ENCODE measurements at places on chromosomes 11 and 22. TPM values are rescaled to one million over a fixed set of nuclear protein-coding genes. Genes with fewer than 3 reads are reported as not detected.

PRPF19 gene
- total RNA-seq: 51.5 TPM

GRCh38 chr11:9573775-9574621 is 528 bp downstream of the WEE1 start:
- no peaks in the 10 kb centered on the region for H3K27me3 ChIP-seq
- no peaks in the 10 kb centered on the region for H3K36me3 ChIP-seq
- peak overlapping the region; percentile 84 for H3K4me3 ChIP-seq
- no peak for DNase-seq

- no peaks in the 10 kb centered on the region for H3K36me3 ChIP-seq
- no peaks in the 10 kb centered on the region for H3K27me3 ChIP-seq
- no peaks in the 10 kb centered on the region for H3K4me1 ChIP-seq
- DNase-seq: no peak
- H3K4me3 ChIP-seq: no peak overlapping the region
- no peak overlapping the region for H3K27ac ChIP-seq
Observed at GRCh38 chr11:91433284-91434010, 791.2 kb upstream of the FAT3 start.

DNA sequence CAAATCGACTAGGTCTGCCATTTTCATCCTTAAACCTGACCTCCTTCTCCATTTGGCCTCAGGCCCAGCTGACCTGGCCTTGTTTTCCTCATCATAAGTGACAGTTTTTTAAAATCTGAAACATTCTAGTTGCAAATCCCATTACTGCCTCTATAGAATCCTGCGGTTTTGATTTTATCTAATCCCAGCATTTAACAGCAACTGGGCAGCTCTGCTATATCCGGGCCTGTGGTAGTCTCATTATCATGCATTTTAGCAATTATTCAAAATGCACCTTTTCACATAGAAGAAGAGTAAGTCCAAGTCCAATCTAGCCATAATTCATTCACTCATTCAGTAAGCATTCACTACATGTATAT is 28.6 kb upstream of the BIRC3 start:
- no peak for DNase-seq
- H3K4me1 ChIP-seq: peaks cover 23% of the 10 kb centered on the region
- H3K36me3 ChIP-seq: no peaks in the 10 kb centered on the region
- no peaks in the 10 kb centered on the region for H3K27me3 ChIP-seq

MRGPRX4 gene
- not detected for total RNA-seq

CABP4 gene
- 0.52 TPM for total RNA-seq

DNA sequence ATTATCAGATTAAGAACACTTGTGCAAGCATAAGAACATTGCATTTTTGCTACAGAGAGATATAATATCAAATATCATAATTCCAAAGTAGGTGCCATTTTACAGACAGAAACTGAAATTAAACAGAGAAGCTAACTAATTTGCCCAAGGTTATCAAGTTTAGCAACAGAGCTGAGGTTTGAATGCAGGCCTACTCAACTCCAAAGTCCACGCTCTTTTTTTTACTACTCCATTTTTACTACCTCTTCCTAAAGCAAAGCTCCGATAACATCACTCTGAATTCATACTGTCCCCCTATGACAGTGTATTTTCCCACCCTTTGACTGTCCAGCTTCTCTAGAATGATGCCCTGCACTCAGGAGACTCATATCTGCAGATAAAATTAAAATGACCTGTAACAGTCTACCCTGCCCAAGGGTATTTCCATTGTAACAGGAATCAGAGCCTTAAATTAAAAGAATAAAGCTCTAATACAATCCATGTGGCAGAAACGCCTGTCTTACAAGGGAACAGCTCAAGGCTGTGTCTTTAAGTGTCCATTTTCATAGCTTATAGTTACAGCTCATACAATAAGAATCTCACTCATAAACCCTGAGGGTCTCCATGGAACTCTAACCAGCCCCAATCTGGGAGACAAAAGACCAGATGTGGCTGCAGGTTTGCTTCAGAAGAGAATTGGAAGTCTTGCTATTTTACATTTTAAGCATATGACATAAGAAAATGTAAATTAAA is 36.8 kb downstream of the ALG9 start:
- H3K36me3 ChIP-seq: peaks cover 59% of the 10 kb centered on the region
- H3K4me3 ChIP-seq: no peak overlapping the region
- no peaks in the 10 kb centered on the region for H3K27me3 ChIP-seq

GRCh38 chr22:29716814-29717545 is 2.8 kb upstream of the CABP7 start:
- H3K27ac ChIP-seq: no peak overlapping the region
- H3K36me3 ChIP-seq: no peaks in the 10 kb centered on the region
- DNase-seq: no peak
- H3K4me3 ChIP-seq: no peak overlapping the region
- H3K27me3 ChIP-seq: peaks cover 28% of the 10 kb centered on the region

DNA sequence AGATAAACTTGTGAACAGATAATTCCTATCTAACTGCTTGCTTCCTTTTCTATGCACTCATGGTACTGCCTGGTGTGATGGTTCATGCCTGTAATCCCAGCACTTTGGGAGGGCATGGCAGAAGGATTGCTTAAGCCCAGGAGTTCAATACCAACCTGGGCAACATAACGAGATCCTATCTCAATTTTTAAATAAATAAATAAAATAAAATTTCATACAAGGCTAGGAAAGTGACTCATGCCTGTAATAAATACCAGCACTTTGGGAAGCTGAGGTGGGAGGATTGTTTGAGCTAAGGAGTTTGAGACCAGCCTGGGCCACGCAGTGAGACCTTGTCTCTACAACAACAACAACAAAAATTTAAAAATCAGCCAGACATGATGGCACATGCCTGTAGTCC is 166.6 kb downstream of the COMMD9 start:
- no peaks in the 10 kb centered on the region for H3K27me3 ChIP-seq
- no peak for DNase-seq
- H3K27ac ChIP-seq: no peak overlapping the region
- H3K36me3 ChIP-seq: no peaks in the 10 kb centered on the region

DNA sequence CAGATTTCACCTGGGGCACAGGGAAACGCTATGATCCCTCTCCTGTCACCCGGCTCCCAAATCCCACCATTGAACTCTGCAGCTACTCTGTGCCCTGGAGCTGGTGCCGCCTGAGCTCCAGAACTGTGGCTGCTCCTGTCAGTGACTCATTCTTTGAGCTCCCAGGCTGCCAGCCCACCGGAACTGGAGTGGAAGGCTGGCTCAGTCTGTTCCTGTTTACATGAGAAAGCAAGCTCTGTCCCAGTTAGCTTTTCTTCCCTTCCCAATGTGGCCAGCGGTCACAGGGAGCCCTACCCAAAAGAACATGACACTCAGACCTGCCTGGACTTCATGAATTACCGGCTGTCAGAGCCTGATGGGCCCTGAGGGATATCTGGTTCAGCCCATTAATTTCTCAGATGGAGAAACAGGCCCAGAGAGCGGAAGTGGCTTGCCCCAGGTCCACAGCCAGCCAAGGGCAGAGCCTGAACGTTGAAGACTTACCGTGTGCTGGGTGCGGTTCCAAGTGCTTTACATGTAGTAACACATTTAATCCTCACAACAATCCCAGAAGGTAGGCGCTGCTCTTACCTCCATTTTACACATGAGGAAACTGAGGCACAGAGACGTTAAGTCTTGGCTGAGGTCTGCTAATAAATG is 23.8 kb upstream of the IGSF22 start:
- H3K4me3 ChIP-seq: no peak overlapping the region
- no peaks in the 10 kb centered on the region for H3K27me3 ChIP-seq
- DNase-seq: no peak
- no peaks in the 10 kb centered on the region for H3K36me3 ChIP-seq

All from esophagus muscularis mucosa (tissue), 4 donors.